ENCODE measurements at places on chromosomes 13 and 19. TPM values are rescaled to one million over a fixed set of nuclear protein-coding genes. Genes with fewer than 3 reads are reported as not detected.

POU2F2 gene
- total RNA-seq, result 0.70 TPM

- no peak overlapping the region for H3K27ac ChIP-seq
- peaks cover 10% of the 10 kb centered on the region for H3K4me1 ChIP-seq
- H3K36me3 ChIP-seq, result no peaks in the 10 kb centered on the region
- H3K4me3 ChIP-seq, result no peak overlapping the region
- DNase-seq, result peak; percentile 75
Observed at GRCh38 chr19:43316591-43317319, 36.7 kb upstream of the CD177 start.

DACH1 gene
- not detected for total RNA-seq

DNA sequence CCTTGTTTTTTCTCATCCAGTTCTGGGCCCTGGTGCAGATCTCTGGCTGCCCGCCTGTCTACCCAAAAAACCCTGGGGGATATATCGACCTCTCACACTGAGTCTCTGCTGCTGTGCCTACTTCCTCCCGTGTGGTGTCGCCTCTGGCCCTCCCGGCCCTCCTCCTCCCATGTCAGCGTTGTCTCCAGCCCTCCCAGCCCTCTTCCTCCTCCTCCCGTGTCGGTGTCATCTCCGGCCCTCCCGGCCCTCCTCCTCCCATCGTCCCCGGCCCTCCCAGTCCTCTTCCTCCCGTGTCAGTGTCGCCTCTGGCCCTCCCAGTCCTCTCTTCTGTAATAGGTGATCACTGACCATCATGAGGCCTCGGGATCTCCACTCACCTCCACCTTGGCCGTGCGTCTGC, 81.8 kb downstream of the GPR12 start:
- H3K27me3 ChIP-seq, result no peaks in the 10 kb centered on the region
- peaks cover 6% of the 10 kb centered on the region for H3K4me1 ChIP-seq
- H3K36me3 ChIP-seq, result peaks cover 28% of the 10 kb centered on the region
- no peak overlapping the region for H3K4me3 ChIP-seq
- no peak for DNase-seq

DNA sequence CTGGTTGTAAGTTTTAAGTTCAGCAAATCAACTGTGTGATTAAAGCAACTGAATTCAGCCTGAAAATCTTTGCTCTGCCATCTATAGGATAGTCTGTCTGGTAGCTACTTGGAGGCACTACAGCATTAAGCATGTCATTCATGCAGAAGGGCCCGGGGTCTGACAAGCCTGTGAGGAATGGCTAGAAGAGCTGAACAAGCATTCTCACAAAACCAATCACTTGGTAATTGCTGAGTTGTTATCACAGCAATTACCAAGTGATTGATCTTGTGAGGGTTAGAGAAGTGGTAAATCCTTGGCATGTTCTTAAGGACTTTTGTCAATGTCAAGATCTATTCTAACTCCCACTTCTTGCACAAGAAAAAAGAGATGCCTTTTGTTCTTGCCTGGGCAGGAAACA, 356.1 kb downstream of the FGF14 start:
- H3K27me3 ChIP-seq, result no peaks in the 10 kb centered on the region
- H3K36me3 ChIP-seq, result no peaks in the 10 kb centered on the region
- no peak for DNase-seq
- no peaks in the 10 kb centered on the region for H3K4me1 ChIP-seq
- no peak overlapping the region for H3K4me3 ChIP-seq

DNA sequence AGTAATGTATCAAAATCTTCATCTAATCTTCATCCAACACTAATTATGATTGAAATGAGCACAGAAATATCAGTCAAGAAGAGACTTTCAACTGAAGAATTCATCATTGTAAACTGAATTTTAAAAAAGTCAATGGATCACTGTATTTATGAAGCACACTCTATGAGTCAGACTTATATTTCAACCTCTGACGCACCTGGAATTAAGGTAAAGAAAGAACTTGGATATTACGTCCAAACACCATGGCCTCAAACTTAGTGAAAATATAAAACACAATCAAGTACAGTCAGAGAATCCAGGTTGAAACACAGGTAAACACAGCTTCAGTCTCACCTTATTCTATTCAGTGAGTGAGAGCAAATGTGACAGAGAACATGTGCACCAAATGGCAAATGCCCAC, 39.5 kb downstream of the MIPEP start:
- H3K27ac ChIP-seq, result no peak overlapping the region
- H3K4me1 ChIP-seq, result peaks cover 5% of the 10 kb centered on the region
- no peak for DNase-seq

DNA sequence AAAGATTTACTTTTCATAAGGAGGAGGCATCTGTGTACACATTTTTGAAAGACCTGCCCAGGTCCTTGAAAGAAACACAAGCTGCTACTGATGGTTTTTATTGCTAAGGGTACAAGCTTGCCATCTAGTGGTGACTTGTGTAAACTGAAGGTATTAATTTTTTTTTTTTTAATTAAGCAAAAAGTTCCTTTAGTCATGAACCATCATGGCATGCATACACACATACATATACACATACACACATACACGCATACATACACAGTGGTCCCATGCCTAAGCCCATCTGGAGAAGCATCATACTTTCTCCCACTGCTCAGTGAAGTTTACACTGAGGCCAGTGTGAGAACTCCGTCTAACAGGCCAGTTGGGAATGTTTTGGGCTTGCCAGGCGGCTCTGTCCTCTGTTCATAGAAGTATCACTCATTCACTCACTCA, 312.5 kb downstream of the DCLK1 start:
- H3K4me1 ChIP-seq, result no peaks in the 10 kb centered on the region
- H3K36me3 ChIP-seq, result no peaks in the 10 kb centered on the region
- no peak overlapping the region for H3K27ac ChIP-seq
- no peaks in the 10 kb centered on the region for H3K27me3 ChIP-seq

- DNase-seq, result no peak
- H3K4me3 ChIP-seq, result no peak within 1 kb of the TSS
- no peaks in the 10 kb centered on the region for H3K36me3 ChIP-seq
- H3K27ac ChIP-seq, result no peak within 1 kb of the TSS
- peaks cover 47% of the 10 kb centered on the region for H3K27me3 ChIP-seq
Observed at GRCh38 chr19:7746903-7747884, at the start of gene CD209. TSS of gene CD209 (minus strand) at chr19:7747534. CDS start at chr19:7747511, 23 bp downstream.

ZGLP1 gene
- total RNA-seq, result 3.8 TPM

RNF225 gene
- 0.98 TPM for total RNA-seq

- H3K36me3 ChIP-seq, result no peaks in the 10 kb centered on the region
- DNase-seq, result no peak
- peaks cover 18% of the 10 kb centered on the region for H3K4me1 ChIP-seq
- peak overlapping the region; percentile 83 for H3K4me3 ChIP-seq
- no peak overlapping the region for H3K27ac ChIP-seq
- no peaks in the 10 kb centered on the region for H3K27me3 ChIP-seq
Observed at GRCh38 chr19:14116918-14117578, 514 bp downstream of the PRKACA start.

- DNase-seq, result peak; percentile 91
- no peaks in the 10 kb centered on the region for H3K27me3 ChIP-seq
- peaks cover 41% of the 10 kb centered on the region for H3K4me1 ChIP-seq
- peak overlapping the region; percentile 41 for H3K27ac ChIP-seq
Observed at GRCh38 chr13:109146912-109147647, 517.7 kb downstream of the MYO16 start.

ZNF541 gene
- not detected for total RNA-seq

GRCh38 chr19:3363841-3364500, 2.4 kb upstream of the NFIC start:
- H3K27ac ChIP-seq, result peak overlapping the region; percentile 44
- H3K4me3 ChIP-seq, result no peak overlapping the region

GRCh38 chr13:38850868-38851626, 139.6 kb downstream of the STOML3 start:
- H3K4me3 ChIP-seq, result no peak overlapping the region
- no peaks in the 10 kb centered on the region for H3K27me3 ChIP-seq
- no peak overlapping the region for H3K27ac ChIP-seq
- no peak for DNase-seq

DNA sequence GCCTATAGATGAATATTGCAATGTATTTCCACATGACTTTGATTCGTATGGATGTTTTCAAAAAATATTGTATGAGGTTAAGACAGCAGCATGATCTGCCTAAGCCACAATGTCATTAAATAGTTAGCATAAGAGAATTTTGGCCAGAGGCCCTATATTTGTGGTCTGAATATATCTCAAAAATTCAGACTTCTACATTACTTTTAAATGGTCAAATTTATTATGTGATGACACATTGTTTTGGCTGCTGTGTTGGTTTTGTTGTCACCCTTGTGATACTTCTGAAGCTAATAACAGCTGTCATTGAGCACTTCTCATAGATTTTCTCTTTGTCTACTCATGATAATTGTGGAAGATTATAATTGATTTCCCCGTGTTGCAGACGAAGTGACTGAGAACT, 288.2 kb downstream of the MYO16 start:
- peaks cover 37% of the 10 kb centered on the region for H3K4me1 ChIP-seq
- H3K27ac ChIP-seq, result no peak overlapping the region
- no peaks in the 10 kb centered on the region for H3K36me3 ChIP-seq
- no peaks in the 10 kb centered on the region for H3K27me3 ChIP-seq
- no peak for DNase-seq

GRCh38 chr13:75196147-75196837, 285.7 kb downstream of the TBC1D4 start:
- no peaks in the 10 kb centered on the region for H3K27me3 ChIP-seq
- H3K4me1 ChIP-seq, result peaks cover 10% of the 10 kb centered on the region
- H3K4me3 ChIP-seq, result no peak overlapping the region
- H3K36me3 ChIP-seq, result no peaks in the 10 kb centered on the region

DNA sequence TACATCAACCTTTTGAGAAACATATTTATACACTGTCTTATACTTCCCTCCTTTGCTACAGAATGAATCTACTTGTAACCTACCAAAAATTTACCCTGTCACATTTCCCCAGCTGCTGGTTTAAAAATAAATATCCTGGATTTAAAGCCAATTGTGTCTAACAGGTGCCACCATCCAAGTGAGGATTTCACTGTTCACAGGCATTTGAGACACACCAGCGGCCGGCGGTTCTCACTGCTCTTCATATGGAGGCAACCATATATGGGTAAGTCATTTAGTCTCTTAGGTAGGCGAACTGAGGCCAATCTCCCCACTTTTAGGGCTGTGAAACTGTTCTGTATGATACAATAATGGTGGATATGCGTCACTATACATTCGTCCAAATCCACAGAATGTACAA, 26.2 kb downstream of the SLC25A30 start:
- H3K27ac ChIP-seq, result no peak overlapping the region
- DNase-seq, result no peak
- no peak overlapping the region for H3K4me3 ChIP-seq
- H3K4me1 ChIP-seq, result no peaks in the 10 kb centered on the region
- peaks cover 26% of the 10 kb centered on the region for H3K36me3 ChIP-seq

CYP4F11 gene
- total RNA-seq, result 8.1 TPM

SLC10A2 gene
- total RNA-seq, result not detected

DNA sequence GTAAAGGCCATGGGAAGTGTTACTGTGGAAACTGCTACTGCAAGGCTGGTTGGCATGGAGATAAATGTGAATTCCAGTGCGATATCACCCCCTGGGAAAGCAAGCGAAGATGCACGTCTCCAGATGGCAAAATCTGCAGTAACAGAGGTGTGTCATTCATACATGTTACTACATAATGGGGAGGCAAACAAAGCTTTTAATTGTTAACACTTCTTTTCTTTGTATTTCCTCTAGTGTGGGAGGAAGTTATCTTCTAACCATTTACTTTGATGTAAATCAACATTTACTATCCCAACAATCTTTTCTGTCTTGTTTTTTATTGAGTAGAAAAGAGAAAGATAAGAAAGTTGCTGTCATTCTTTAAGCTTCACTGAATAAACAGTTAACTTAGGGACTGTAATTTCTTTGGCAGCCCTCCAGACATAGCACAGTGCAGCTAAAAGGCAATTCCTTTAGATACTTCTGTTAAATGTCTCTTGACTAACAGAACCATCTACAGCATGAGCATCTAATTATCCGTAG, 126.9 kb downstream of the ITGBL1 start:
- no peaks in the 10 kb centered on the region for H3K36me3 ChIP-seq
- peaks cover 20% of the 10 kb centered on the region for H3K4me1 ChIP-seq
- DNase-seq, result peak; percentile 25

DNA sequence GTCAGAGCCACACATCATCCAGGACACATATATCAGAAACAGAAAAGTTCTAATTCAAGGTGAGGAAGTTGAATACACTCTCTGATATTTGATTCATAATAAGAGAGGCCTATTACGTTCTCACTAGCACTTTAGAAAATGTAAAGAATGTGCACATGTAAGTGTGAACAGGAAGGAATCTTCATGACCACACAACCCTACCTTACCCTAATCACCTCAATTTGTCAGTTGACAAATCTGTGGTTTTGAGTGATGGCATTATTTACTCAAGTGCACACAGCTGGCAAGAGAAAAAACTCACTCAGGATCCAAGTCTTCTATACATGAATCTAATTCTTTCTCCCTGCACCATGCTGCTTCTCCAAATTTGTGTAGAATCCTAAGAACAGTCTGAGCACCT, 445.8 kb downstream of the SUCLA2 start:
- no peak overlapping the region for H3K27ac ChIP-seq
- H3K36me3 ChIP-seq, result no peaks in the 10 kb centered on the region
- no peak overlapping the region for H3K4me3 ChIP-seq

SERTAD1 gene
- 16.2 TPM for total RNA-seq

SEMA6B gene
- total RNA-seq, result 0.20 TPM

NKG7 gene
- total RNA-seq, result not detected

- H3K4me3 ChIP-seq, result no peak overlapping the region
- H3K36me3 ChIP-seq, result no peaks in the 10 kb centered on the region
- peaks cover 34% of the 10 kb centered on the region for H3K4me1 ChIP-seq
- no peaks in the 10 kb centered on the region for H3K27me3 ChIP-seq
- DNase-seq, result no peak
- H3K27ac ChIP-seq, result peak overlapping the region; percentile 83
Observed at GRCh38 chr13:108920137-108920536, 290.7 kb downstream of the MYO16 start.

GNA15 gene
- 32.9 TPM for total RNA-seq

DNA sequence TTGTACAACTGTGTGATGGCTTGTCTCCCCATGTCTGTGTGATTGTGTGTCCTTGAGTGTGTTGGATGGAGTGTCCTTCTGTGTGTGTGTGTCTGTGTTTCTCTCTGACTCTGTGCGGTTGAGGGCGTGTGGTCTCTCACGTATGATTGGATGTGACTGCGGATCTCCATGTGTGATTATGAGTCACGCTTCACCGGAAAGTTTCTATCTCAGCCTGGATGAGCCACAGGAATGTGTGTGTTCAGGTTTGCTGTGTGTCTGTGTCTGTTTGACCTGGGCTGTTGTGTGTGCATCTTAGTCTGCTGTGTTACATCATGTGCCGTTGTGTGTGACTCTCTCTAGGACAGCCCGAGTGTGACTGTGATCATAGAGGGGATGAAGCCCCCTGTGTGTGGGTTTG, 15.5 kb upstream of the ZNF835 start:
- no peaks in the 10 kb centered on the region for H3K27me3 ChIP-seq
- DNase-seq, result no peak
- H3K4me3 ChIP-seq, result no peak overlapping the region
- no peaks in the 10 kb centered on the region for H3K4me1 ChIP-seq
- H3K27ac ChIP-seq, result no peak overlapping the region

- peaks cover 58% of the 10 kb centered on the region for H3K27me3 ChIP-seq
- peak; percentile 92 for DNase-seq
- H3K36me3 ChIP-seq, result no peaks in the 10 kb centered on the region
- no peak overlapping the region for H3K27ac ChIP-seq
Observed at GRCh38 chr19:5403968-5404640, 51.1 kb upstream of the ZNRF4 start.

GRCh38 chr13:39920613-39921012, 265.2 kb downstream of the COG6 start:
- H3K27ac ChIP-seq, result no peak overlapping the region
- H3K4me1 ChIP-seq, result peaks cover 23% of the 10 kb centered on the region
- no peak for DNase-seq
- H3K4me3 ChIP-seq, result no peak overlapping the region
- no peaks in the 10 kb centered on the region for H3K36me3 ChIP-seq
